ENCODE measurements at places on chromosomes 7 and 10.

DNA sequence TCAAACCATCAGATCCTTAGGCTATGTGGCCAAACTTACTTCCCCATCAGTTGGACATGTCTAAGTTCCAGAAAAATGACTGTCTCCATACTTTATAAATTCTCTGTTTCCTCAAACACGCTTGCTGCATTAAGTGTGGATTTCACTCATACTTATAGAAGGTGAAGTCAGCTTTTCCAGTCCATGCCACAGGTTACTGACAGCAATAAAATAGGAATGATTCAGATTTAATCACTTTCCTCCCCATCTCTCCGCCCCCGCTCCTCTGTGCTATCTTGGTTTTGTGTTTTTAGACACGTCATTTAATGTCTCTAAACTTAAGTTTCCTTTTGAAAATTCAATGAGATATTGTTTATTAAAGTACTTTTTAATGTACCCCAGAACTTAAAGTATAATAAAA is 1098.0 kb upstream of the C7orf33 start:
- DNase-seq = no peak

DNA sequence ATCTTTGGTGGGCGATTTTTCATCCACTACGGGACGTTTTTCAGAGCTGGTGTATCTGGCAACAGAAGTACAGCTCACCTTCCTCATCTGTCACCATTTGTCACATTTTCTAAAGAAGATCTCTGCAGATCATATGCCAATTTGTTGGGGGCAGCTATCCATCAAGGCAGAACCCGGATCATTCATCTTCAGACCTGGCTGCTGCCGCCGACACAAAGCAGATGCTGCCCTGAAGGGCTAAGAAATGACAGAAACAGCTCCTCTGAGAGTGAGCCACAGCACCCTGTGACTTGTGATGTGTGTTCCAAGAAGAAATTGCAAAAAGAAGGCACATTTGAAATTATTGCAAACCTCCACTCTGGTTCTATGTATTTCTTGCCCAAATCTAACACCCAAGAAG is 290.9 kb downstream of the GFRA1 start:
- no peak for DNase-seq

DNA sequence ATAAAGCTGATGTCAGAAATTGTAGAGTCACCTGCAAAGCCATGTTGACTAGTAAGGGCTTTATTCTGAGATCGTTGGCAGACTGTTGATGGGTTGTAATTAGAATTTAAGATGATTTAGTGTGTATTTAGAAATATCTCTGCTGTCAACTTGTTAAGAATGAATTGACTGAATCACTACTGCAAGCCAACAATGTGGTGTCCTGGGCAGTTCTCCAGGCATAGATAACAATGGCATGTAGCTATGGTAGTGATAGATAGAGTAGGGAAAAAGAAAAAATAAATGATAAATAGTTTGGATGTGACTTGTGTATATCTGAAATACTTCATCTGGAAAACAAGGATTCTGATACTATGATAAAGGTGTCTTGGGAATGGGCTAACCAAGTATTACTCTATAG is 640.2 kb downstream of the ARL4A start:
- DNase-seq = no peak

GRCh38 chr7:3218411-3219225 is 82.4 kb upstream of the SDK1 start:
- DNase-seq = no peak

- DNase-seq = no peak
Observed at GRCh38 chr10:19077276-19077675, 28.7 kb downstream of the MALRD1 start.

DNA sequence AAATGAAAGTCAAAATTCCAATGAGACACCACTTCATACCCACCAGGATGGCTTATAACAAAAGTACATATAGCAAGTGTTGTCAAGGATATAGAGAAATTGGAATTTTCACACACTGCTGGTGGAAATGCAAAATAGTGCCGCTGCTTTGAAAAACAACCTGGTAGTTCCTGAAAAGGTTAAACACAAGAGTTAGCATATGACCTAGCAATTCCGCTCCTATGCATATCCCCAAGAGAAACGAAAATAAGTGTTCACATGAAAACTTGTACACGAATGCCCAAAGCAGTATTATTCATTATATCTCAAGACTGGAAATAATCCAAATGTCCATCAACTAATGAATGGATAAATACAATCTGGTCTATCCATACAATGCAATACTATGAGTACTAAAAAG is 14.8 kb downstream of the IDE start:
- DNase-seq = no peak

DNA sequence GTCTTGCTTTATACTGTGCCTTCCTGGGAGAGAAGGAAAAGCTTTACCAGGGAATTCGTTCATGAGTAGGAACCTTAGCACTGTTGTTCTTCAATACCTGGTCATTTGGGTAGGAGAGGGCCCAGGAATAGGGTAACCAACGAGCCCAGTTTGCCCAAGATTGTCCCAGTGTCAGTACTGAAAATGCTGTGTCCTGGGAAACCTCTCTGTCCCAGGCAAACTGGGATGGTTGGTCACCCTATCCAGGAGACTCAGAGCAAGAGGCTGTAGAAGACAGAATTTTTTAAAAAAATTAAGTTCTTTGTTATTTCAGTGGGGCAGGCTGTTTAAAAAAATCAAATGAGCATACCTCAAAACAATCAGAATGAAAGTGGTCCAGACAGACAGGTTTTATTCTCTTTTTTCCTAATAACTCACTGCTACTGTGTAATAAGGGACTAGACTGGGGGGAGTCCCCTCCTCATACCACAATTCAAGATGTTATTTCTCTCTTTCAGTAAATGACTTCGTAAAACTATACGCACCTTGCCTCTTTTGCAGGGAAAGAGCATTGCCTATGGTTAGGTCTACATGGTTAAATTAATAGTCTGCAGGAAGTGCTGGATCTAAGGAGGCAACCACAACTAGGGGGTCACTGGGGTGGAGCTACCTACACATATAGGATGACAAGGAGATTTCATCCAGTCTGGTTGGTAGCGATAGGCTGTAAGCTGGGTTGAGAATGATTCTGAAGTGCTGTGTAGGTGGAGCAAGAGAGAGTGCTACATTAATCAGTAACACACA is 41.1 kb upstream of the FAM133B start:
- DNase-seq = no peak

DNA sequence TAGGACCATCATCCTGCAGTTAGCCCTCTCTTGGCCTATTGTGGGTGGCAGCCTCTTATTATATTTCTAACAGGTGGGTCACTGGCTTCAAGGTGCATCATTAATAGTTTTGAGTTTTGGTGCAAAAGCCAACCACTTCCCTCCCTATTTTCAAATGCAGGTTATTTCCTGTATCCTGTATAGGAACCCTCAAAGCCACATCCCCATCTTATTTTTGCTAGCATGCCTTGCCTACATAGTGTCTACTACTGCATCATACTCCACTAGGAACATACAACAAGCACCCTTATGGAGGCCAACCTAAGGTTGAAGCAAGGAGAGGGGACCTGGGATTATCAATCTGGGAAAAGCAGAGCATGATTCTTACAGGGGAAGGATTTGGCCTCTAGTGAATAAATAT is 264.4 kb downstream of the BBS9 start:
- no peak for DNase-seq

- no peak for DNase-seq
Observed at GRCh38 chr7:90825779-90826178, 229.7 kb downstream of the CDK14 start.

DNA sequence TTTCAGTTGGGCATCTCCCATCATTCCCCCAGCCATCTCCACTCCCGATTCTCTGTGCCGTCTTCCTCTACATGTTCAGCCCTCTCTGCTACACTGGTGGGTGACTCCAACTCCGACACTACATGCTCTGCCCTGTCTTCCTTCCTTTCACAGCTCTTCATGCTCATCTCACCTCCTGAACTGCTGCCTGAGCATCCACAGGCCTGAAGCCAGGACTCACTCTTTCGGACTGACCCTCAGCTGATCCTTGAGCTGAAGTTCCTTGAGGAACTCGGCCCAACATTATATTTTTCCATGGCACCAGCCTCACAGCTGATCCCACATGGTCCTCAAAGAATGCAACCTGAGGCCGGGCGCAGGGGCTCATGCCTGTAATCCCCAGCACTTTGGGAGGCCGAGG is 538.4 kb downstream of the PTPRN2 start:
- DNase-seq = no peak

- no peak for DNase-seq
Observed at GRCh38 chr7:100893318-100893895, 2.3 kb downstream of the ACHE start.

- DNase-seq = no peak
Observed at GRCh38 chr7:155543926-155544325, 2.4 kb downstream of the CNPY1 start.

DNA sequence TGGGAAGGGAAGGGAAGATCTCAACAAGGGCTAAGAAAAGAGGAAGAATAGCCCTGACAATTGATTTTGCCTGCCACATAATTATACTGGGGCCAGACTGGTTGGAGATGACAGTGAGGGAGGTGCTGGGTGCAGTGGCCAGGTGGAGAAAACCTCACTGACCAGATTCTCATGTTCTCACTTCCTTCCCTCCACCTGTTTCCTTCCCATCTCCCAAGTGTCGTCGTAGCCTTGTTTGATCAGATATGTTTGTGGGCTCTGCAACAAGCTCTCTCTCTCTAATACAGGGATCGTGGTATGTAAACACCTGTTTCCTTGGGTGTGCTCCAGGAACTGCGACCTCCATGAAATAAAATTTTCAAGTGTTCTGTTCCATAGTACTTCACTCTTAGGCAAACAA is 60.2 kb downstream of the VCL start:
- DNase-seq = no peak

DNA sequence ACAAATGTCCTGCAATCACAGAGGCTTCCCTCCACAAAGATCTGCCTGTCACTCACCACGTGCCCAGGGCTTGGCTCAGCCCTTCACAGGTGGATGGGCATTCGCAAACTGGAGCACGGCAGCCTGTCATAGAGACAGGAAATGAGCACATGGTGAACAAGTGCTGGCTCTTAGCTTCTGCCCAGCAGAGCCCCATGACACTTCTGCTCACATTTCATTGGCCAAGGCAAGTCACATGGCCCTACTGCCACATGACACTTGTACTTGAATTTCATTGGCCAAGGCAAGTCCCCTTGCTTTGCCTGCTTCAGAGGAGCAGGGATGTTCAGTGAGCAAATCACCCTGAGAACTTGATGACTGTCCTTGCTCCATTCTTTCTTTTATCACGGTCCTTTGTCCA is 110.8 kb upstream of the PPP2R2D start:
- no peak for DNase-seq

- no peak for DNase-seq
Observed at GRCh38 chr10:99235658-99236626, at the start of gene HPSE2. Gene HPSE2, minus strand, starts transcription at chr10:99235852.

DNA sequence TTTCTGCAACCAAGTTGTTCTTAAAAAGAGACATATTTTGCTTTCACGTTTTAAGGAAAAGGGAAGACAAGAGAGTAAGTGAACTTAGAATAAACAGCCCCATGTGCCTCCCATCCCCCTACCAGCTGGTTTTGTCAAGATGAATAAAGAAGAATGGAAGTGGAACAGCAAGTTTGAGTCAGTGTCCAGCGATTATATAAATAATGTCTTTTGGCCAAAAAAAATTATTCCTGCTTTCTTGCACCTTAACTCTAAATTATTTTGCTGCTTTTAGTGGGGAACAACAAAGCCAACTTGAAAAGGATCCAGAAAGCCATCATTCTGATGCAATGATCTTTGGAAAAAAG is 82.4 kb upstream of the TRIL start:
- DNase-seq = no peak

DNA sequence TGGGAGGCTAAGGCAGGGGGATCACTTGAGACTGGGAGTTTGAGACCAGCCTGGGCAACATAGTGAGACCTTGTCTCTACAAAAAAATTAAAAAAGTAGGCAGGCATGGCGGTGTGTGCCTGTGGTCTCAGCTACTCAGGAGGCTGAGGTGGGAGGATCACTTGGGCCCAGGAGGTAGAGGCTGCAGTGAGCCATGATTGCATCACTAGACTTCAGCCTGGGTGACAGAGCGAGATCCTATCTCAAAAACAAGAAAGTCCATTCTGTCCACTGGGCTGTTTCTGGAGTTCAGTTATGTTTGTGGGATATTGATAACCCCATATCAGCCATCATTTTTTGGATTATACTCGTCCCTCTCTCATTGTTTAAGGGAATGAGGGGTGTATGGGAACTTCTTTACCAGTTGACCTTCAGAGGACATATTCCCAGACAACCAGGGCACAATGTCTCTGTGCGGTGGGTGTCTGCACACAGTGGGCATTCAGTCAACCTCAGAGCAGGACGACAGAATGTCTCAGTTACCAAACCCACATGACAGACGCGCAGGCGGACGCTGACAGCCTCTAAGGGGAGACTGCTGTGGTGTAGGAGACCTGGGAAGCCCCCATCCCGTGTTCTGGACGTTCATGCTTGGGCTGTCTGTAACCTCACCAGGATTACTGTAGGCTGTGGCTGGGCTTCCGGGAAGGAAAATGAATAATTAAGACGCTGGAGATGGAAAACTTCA is 69.4 kb downstream of the CARD11 start:
- no peak for DNase-seq

GRCh38 chr10:7153750-7154149 is 257.1 kb downstream of the SFMBT2 start:
- DNase-seq = no peak

- no peak for DNase-seq
Observed at GRCh38 chr10:11170993-11171851, 153.6 kb downstream of the CELF2 start.
